ENCODE measurements at places on chromosomes 13 and 19. TPM values are rescaled to one million over a fixed set of nuclear protein-coding genes. Genes with fewer than 3 reads are reported as not detected.
A peak's percentile ranks its signal among the peaks of the same experiment; 100 is the strongest.

DNA sequence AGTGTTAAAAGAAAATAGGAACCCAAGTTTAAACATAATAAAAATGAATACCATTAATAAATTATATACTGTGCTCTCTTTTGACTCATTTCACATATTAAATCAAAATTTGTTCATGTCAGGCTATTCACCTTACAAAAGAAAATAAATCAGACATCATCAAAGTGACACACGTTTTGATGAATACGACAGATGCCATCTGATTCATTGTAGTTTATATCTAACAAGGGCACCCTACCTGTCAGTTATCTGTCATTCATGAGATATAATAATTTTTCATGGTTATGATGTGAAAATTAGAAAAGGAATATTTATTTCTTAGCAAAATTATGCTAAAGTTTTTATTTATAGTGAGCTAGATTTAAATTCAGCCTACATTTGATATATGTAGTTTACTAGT, 188.1 kb upstream of the PCDH17 start:
- no peak overlapping the region for H3K27ac ChIP-seq
- no peaks in the 10 kb centered on the region for H3K36me3 ChIP-seq
- DNase-seq, result no peak
- no peak overlapping the region for H3K4me3 ChIP-seq

DNA sequence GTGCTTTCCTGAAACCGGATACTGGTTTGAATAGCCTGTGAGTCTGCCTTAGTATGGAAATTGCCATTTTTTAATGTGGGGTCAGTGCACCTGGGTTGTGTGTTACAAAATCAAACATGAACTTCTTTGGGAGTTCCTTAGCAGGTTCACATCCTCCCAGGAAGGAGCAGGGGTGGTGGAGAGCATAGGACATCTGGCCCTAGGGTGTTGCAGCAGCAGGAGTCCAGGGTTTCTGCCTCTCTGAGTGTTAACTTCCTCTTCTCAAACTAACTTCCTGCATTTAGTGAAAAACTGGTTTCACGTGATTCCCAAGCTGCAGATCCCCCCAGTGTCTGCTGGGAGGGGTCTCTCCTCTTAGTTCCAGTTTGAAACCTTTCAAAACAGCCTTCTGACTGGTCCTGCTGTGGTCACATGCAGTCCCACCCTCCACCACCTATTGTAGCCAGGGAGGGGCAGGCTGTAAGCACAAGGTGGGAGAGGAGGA, 7.2 kb downstream of the RNASEH2B start:
- no peak overlapping the region for H3K4me3 ChIP-seq
- peak overlapping the region; percentile 48 for H3K27ac ChIP-seq
- no peak for DNase-seq
- H3K4me1 ChIP-seq, result peaks cover 29% of the 10 kb centered on the region
- no peaks in the 10 kb centered on the region for H3K27me3 ChIP-seq

DNA sequence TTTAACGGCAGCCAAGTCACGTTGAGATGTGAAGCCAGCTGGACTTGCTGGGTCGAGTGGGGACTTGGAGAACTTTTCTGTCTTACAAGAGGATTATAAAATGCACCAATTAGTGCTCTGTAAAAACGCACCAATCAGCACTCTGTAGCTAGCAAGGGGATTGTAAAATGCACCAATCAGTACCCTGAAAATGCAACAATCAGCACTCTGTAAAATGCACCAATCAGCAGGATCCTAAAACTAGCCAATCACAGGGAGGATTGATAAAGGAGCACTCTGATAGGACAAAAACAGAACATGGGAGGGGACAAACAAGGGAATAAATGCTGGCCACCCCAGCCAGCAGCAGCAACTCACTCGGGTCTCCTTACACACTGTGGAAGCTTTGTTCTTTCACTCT, 337.6 kb upstream of the SLITRK5 start:
- DNase-seq, result no peak
- H3K4me3 ChIP-seq, result no peak overlapping the region
- H3K36me3 ChIP-seq, result no peaks in the 10 kb centered on the region
- no peaks in the 10 kb centered on the region for H3K4me1 ChIP-seq
- H3K27me3 ChIP-seq, result no peaks in the 10 kb centered on the region
- no peak overlapping the region for H3K27ac ChIP-seq

The PRX gene
- 5.0 TPM for total RNA-seq

- peaks cover 11% of the 10 kb centered on the region for H3K36me3 ChIP-seq
- peaks cover 63% of the 10 kb centered on the region for H3K27me3 ChIP-seq
- H3K4me3 ChIP-seq, result peak overlapping the region; percentile 68
Observed at GRCh38 chr13:42574435-42575311, 721 bp downstream of the TNFSF11 start.

DNA sequence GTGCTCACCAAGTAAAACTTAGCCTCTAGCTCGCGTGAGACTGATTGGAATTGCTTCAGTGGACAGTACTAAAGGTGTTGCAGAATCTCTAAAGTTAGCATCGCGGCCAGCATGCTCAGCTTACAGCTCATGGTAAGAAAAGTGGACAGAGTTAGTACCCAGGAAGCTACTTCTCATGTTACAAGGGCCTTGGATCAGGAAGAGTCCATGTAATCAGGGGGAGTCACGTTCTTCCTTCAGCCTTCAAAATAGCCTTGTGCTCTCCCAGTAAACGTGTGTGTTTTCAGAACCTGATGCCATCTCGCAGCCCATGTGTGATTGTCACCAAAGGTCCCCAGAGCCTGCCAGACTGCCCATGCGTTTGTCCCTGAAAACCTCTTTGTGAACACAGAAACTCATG, 195.8 kb upstream of the RNF113B start:
- no peaks in the 10 kb centered on the region for H3K27me3 ChIP-seq
- H3K4me1 ChIP-seq, result peaks cover 48% of the 10 kb centered on the region
- H3K4me3 ChIP-seq, result no peak overlapping the region
- DNase-seq, result no peak
- H3K36me3 ChIP-seq, result peaks cover 42% of the 10 kb centered on the region

GRCh38 chr19:2607712-2608601, 94.5 kb downstream of the GNG7 start:
- H3K27ac ChIP-seq, result no peak overlapping the region
- no peaks in the 10 kb centered on the region for H3K36me3 ChIP-seq
- DNase-seq, result no peak
- H3K4me3 ChIP-seq, result no peak overlapping the region

GRCh38 chr13:60108589-60108988, 55.1 kb downstream of the DIAPH3 start:
- no peaks in the 10 kb centered on the region for H3K27me3 ChIP-seq
- H3K27ac ChIP-seq, result peak overlapping the region; percentile 33
- no peak for DNase-seq
- peaks cover 5% of the 10 kb centered on the region for H3K36me3 ChIP-seq

The OR7D2 gene
- 0.86 TPM for total RNA-seq

- H3K27ac ChIP-seq, result no peak overlapping the region
- no peaks in the 10 kb centered on the region for H3K36me3 ChIP-seq
- no peak for DNase-seq
- H3K27me3 ChIP-seq, result no peaks in the 10 kb centered on the region
- H3K4me3 ChIP-seq, result no peak overlapping the region
- H3K4me1 ChIP-seq, result no peaks in the 10 kb centered on the region
Observed at GRCh38 chr13:58583966-58584365, 952.4 kb downstream of the PCDH17 start.

The TEKTIP1 gene
- 0.97 TPM for total RNA-seq

- H3K27me3 ChIP-seq, result no peaks in the 10 kb centered on the region
- H3K4me3 ChIP-seq, result no peak overlapping the region
- H3K4me1 ChIP-seq, result no peaks in the 10 kb centered on the region
- H3K27ac ChIP-seq, result no peak overlapping the region
Observed at GRCh38 chr13:69547780-69548179, 559.8 kb upstream of the ATXN8OS start.

- H3K4me3 ChIP-seq, result no peak overlapping the region
- DNase-seq, result no peak
- H3K27me3 ChIP-seq, result no peaks in the 10 kb centered on the region
Observed at GRCh38 chr13:74190999-74191398, 56.8 kb upstream of the KLF12 start.

The ZNF99 gene
- not detected for total RNA-seq

DNA sequence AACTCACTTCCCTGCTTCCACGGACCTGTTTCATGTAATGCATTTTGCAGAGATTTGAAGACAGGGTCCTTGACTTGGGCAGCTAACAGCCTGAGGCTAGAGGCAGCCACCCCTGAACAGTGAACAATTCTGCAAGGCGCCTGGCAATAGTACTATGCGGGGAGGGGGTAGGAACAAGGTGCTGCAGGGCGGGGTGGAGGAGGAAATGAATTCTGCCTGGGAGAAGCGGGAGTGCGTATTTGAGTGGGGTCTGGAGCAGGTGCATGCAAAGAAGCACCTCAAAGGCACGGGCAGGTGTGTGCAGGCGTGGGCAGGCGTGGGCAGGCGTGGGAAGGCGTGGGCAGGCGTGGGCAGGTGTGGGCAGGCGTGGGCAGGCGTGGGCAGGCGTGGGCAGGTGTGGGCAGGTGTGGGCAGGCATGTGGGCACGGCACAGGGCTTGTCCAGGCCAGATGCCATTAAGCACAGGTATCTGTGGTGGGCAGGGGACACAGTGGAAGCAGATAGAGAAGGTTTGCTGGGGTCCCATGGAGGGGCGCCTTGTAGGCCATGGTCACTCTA, 130.4 kb upstream of the GJB6 start:
- H3K4me1 ChIP-seq, result no peaks in the 10 kb centered on the region
- no peak for DNase-seq
- H3K36me3 ChIP-seq, result no peaks in the 10 kb centered on the region
- H3K27ac ChIP-seq, result no peak overlapping the region
- H3K27me3 ChIP-seq, result no peaks in the 10 kb centered on the region

DNA sequence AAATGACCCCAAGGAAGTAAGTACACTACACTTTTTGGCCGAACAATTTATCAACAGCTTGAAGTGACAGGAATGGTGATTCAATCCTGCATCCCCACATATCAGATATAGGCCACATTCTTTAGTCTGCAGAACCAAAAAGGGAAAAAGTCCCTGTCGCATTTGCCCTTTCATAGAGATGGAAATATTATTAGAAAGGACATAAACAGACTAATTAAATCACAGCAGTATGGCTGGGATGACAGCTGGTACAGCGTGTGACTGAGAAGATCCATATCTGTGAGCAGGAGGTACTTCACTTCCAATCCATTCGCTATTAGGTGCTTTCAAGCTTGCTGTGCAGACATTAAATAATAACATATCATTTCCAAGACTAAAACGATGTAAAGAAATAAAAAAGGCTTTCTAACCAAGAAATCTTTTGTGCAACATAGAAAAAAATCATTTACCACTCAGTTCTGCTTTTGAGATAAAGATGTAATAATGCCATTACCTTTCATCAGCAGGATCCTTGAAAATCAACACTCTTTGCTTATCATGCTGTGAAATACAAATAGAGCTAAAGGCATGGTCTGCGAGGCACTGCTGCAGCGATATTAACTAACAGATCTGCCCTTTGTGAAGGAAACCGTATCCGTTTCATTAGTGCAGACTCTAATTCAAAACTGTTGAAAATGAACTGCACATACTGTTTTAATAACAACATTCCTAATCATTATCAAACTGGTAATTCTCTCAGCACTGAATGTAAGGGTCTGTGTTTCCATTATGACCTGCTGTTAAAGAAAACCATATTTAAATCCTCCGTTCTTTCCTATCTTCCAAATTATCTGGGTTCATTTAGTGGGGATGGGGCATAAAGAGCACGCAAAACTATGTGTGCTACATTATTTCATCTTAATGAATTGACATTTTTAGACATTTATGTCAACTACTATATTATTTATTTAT, 245.6 kb downstream of the DACH1 start:
- no peaks in the 10 kb centered on the region for H3K36me3 ChIP-seq
- H3K4me1 ChIP-seq, result no peaks in the 10 kb centered on the region
- no peaks in the 10 kb centered on the region for H3K27me3 ChIP-seq
- no peak for DNase-seq
- no peak overlapping the region for H3K4me3 ChIP-seq

The ATP4A gene
- total RNA-seq, result not detected

DNA sequence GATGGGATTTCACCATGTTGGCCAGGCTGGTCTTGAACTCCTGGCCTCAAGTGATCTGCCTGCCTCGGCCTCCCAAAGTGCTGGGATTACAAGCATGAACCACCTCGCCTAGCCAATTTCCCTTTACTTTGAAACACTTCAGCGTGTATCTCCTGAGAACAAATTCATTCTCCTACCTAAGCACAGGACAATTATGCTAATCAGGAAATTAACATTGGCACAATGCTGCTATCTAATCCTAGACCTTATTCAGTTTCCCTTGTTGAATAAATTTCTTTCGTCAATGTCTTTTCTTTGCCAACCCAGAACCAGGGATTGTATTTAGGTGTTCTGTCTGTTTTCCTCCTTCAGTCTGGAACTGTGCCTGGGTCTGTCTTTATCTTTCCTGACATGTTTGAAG, 67.8 kb downstream of the MAP4K1 start:
- peaks cover 22% of the 10 kb centered on the region for H3K27me3 ChIP-seq
- no peak for DNase-seq
- H3K36me3 ChIP-seq, result no peaks in the 10 kb centered on the region
- no peaks in the 10 kb centered on the region for H3K4me1 ChIP-seq
- H3K4me3 ChIP-seq, result no peak overlapping the region

The IGFL1 gene
- not detected for total RNA-seq

- no peak overlapping the region for H3K4me3 ChIP-seq
- H3K27me3 ChIP-seq, result peaks cover 12% of the 10 kb centered on the region
- H3K27ac ChIP-seq, result no peak overlapping the region
- no peak for DNase-seq
Observed at GRCh38 chr13:46137627-46138317, 32.9 kb upstream of the CPB2 start.
